ENCODE measurements at places on chromosomes 12 and 14.

DNA sequence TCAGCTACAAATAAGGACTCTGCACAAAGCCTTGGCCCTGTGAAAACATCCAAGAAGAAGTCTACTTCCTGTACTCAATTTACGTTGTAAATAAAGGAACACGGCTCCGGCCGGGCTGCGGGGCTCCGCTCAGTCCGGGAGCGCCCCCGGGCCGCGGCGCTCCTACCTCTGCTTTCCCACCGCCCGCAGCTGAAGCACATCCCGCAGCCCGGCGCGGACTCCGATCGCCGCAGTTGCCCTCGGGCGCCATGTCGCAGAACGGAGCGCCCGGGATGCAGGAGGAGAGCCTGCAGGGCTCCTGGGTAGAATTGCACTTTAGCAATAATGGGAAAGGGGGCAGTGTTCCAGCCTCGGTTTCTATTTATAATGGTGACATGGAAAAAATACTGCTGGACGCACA is 502.3 kb upstream of the FOXG1 start:
- DNase-seq: no peak

- no peak for DNase-seq
These were observed 89.8 kb downstream of the FAR2 start for GRCh38 chr12:29238822-29239291.

GRCh38 chr14:88563845-88564244 is 1.0 kb downstream of the ZC3H14 start:
- no peak for DNase-seq

- DNase-seq: no peak
These were observed 1096.0 kb upstream of the FLRT2 start for GRCh38 chr14:84433961-84434360.

- DNase-seq: no peak
These were observed 261.7 kb downstream of the CACNA1C start for GRCh38 chr12:2314492-2314891.

DNA sequence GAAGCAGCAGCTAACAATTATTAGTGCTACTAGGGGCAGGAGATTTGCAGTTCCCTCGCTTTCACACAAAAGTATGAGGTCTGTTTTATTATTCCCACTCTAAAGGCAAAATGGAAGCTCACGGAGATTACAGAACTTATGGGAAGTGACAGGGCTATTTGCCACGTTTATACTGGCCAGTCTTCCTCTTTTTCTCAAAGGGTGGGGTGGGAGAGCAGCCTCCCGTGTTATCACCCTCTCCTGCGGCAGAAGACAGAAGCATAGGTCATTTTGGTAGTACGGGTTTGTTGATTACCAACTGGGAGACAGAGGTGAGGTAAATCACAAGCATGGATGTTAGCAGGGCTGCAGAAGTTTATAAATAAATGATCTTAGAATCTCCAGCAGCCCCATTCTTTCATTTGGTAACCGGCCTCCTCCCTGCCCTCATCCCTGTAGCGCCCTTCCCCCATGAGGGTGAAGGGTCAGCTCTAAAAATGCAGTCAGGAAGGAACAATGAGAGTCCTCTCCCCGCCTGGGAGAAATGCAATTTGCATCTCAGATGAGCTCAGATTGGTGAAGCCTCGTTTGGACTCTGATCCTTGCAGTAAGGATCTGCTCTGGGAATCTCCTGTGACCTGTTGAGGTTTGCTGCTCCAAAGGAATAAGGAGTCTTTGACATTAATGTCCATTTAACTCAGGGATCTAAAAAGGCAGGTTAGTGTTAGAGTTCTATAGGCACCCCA is 44.7 kb upstream of the SINHCAF start:
- peak; percentile 47 for DNase-seq

- no peak for DNase-seq
These were observed 17.0 kb downstream of the ANO6 start for GRCh38 chr12:45232756-45233372.

GRCh38 chr12:81757731-81758365 is 1.3 kb downstream of the PPFIA2 start:
- no peak for DNase-seq

DNA sequence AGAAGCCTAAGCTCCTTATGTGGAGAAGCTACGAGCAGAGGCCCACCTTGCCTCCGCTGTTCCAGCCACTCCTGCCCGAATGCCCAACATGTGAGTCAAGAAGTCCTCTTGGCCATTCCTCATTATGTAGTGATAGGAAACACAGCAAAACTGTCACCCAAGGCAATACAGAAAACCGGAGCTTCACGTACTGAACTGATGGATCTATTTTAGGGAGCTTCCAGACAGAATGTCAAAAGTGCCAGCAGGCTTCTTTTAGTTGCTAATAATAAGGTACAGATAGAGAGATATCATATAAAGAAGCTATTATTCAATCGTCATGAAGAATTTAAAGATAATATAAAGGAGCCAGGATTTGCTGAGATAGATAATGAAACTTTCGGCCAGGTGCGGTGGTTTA is 91.6 kb upstream of the SYT10 start:
- no peak for DNase-seq

DNA sequence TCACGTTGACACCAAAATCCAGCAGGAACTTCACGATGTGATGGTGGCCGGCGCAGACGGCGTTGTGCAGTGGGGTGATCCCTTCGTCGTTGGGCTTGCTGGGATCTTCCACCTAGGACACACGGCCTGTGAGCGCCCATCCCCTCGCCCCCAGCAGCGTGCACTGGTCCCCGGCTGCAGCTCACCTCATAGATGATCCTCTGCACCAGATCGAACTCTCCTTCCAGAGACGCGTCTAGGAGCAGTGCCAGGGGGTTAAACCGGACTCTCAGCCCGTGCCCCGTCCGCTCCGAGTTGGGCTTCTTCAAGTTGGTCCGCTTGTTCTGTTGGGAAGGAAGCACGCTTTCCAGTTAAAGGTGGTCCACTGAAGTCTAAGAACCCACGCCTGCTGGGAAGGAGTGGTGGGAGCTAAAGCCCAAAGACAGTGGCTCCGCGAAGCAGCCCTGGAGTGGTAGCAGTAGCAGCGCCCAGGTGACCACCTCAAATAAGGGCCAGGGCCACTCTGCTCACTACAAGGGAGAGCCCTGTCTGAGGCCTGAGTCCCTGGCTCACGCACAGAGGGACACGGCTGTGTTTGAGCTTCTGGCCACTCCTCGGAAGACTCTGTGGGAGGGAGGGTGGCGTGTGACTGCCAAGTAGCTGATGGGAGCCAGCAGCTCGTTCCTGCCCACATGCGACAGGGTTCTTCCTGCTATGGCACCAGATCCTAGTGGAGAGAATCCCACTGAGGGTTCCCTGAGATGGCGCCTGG is 23.3 kb downstream of the ZFYVE21 start:
- peak; percentile 34 for DNase-seq

- no peak for DNase-seq
These were observed 17.2 kb upstream of the MARK3 start for GRCh38 chr14:103367995-103368394.

DNA sequence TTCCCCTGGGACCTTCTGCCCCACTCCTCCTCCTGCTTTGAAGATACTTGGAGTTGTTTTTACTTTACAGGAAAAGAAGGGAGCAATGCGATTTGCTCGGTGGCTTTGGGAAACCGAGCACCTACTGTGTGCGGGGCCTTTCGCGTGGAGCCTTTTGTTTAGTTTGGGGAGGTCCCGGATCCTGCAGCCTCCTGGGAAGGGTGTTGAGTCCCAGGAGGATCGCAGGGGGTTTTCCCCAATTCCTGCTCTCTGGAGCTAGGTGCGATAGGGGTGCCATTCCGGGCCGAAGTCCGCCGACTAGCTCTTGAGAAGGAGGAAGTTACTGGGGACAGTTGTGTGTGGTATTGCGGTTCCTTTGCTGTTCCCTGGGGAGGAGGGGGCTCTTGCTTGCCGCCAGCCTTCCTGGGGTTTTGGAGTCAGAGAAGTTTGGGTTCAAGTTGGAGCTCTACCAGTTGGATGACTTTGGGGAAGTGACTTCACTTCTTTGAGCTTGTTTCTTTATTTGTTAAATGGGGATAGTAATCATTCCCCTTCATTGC is 1.1 kb downstream of the BRI3BP start:
- no peak for DNase-seq

GRCh38 chr12:57220770-57221168 is 4.2 kb downstream of the NXPH4 start:
- DNase-seq: no peak

DNA sequence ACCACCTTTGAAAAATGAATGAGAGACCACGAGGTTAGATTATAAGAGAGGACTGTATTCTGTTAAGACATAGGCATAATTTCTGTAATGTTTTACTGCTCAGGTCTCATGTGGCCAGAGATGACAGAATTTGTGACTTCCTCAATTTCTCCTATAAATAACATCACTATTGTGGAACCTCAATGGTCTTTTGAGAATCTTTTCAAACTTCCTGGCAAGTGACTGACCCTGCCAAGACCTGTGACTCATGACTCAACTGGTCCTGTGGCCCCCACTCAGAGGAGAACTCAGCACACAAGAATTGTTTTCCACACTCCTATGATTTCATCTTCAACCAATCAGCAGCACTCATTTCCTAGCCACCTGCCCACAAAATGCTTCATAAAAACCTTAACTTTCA is 508.2 kb upstream of the ATP2B1 start:
- DNase-seq: no peak

DNA sequence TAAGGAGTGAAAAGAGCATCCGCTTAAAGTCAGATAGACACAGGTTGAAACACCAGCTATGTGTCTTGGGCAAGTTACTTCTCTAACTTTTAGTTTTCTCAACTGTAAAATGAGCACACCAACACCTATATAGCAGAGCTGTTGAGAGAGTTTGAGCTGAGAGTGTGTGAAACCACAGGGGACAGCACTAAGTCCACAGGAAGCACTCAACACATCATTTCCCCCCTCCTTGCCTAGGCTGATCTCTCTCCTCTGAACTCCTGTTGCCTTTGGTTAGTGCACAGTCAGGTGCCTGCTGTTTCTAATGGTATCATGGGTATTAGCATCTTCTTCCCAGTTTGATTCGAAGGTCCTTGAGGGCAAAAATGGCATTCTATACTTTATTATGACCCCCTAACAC is 176.7 kb downstream of the DPF3 start:
- no peak for DNase-seq

Measured in right forelimb (tissue), 1 donor.